ENCODE measurements at places on chromosomes 3 and 15.

DNA sequence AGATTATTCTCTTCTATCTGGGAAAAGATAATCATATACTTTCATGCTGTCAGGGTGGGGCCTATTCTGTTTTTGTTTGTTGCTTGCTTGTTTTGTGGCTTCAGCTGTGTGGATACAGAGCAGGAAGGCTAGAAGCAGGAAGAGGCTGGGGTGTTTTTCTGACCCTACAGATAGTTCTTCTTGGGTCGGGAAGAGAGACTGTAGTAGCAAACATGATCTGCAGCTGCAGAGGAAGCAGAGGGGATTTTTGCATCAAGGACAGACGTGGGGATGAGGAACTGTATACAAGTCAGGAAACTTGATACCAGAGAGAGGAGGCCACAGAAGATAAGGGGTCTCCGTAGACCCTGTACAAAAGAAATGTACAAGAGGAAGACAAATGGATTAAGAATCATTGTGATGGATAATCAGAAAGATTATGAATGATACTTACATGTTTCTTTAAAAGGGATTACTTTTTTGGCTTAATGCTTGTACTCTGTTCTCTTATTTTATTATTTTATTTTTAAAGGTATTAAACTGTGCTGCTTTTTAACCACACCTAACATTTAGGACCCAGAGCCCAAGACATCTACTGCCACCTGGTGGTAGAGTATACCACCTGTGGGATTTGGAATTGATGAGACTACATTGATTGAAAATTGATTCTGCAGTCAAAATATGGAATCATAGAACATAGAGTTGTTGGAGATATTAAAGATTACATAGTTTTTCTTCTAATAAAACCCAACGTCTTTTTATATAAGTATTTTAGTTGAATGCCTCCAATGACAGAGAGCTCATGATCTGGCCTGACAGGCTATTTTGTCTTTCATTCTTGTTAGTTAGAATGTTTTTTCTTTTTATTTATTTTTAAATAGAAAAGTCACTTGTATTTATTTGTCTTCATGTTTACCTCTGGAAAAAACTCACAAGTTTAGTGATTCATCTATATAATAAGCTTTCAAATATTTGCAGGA lies 87.3 kb upstream of the ROPN1 start:
- no peak for DNase-seq

DNA sequence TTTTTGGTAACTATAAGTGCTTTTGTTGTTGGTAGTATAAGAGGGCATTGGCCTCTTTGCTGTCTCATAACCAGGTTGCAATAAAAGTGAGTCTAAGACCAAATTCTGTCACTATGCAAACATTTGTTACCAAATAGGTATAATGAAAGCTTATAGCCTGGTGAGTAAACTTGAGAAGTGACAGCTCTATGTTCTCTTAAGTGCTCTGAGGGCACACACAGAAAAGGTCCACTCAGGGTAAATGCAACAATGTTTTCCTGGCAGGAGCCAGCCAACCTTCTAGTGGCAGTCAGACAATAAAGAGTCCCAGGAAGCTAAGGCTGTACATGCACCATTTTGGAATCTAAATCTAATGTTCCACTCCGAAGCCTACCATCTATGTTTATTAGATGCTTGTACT lies 262.1 kb upstream of the TGFBR2 start:
- no peak for DNase-seq

- DNase-seq = peak; percentile 44
Measured at GRCh38 chr3:117681619-117682018, 972.0 kb downstream of the TUSC7 start.

DNA sequence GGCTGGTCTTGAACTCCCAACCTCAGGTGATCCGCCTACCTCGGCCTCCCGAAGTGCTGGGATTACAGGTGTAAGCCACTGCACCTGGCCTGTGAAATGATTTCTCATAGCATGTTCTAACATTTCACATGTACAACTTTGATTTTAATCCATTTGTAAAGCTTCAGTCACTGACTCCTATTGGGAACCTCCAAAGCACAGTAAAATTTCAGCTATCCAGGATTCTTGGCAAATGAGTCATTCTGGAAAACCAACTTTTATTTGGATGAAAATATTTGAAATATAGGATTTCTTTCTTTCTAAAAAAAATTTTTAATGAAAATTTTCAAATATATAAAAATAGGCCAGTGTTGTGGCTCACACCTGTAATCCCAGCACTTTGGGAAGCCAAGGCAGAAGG lies 2.7 kb upstream of the LMAN1L start:
- no peak for DNase-seq

GRCh38 chr15:65902373-65902772 lies 33.1 kb downstream of the RAB11A start:
- DNase-seq = no peak

GRCh38 chr3:126956866-126957650 lies 25.9 kb upstream of the PLXNA1 start:
- no peak for DNase-seq

DNA sequence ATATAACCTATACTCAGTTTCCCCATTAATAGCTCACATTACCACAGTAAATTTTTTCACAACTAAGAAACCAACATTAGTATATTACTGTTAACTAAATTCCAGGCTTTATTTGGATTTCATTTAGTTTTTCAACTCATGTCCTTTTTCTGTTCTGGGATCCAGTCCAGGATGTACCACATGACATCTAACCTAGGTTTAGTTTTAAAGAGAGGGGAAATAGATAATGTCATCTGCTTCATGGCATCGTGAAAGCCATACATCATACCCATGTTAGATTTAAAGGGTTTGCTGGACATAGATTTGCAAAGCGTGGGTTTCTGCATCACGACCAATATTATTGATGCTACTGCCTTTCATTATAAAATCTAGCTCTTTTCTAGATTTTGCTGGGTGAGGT lies 33.2 kb upstream of the RPP14 start:
- DNase-seq = no peak

- no peak for DNase-seq
Measured at GRCh38 chr15:52180196-52180835, 10.9 kb downstream of the GNB5 start.

DNA sequence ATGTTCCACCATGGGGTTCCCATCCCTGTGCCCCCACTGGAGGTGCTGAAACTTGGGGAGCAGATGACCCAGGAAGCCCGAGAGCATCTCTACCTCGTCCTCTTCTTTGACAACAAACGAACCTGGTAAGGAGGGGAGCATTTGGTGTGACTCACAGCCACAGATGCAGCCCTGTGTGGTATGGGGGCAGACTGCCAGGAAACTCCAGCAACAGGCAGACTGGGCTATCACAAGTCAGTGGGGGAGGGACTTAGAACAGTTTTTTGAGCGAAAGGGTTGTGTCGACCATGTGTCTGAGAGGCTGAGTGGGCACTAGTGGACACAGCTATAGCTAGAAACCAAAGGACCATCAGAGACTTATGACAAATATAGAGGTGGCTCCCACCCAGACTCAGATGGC lies 3.4 kb upstream of the OGG1 start:
- peak; percentile 40 for DNase-seq

DNA sequence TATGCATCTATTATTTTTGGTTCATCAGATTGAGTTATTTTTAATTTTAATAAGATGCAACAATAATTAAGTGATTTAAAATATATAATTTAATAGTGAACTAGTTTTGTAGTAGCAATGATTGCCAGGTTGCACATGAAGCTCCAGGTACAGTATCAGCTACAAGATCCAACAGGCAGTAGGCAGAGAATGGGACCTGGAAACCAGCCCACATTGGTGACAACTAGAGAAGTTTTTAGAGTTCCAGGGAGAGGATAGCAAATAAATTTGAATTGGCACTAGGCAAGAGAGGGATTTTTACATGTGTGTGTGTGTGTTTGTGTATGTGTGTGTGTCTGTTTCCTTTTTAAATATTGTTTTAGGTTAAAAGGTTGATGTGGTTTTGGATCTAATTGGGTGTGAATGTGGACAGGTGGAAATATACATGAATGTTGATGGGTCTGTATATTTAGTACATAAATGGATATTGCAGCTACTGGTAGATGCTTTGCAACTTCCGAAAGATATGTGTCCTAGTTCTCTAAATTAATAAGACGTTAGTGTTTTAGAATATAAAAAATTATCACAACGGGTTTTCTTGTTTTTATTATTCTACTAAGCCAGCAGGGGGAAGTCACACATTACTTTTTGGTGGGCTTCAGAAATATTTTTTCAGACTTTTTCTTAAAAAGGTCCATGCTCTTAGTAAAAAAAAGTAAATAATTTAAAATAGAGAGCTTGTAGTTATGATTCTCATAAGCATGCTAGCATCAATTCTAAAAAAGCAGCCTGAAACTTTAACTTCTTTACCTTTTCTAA lies 110.1 kb upstream of the GBE1 start:
- no peak for DNase-seq

DNA sequence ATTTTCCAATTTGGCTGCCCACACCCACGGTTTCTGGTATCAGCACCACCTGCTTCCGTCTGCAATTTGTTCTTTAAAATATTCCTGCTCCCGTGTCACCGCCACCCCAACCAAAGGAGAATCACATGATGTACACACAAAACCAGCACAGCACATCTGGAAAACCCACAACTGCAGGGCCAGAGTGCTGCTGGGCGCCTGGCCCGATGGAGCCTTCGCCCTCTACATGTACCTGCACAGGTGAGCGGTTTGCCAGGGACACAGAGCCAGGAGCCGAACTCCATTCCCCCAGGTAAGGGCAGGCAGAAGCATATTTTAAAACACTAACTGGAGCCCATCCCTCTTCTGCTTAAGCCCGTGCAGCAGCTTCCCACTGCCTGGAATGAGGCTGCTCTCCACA lies 75.6 kb downstream of the ADAMTS17 start:
- no peak for DNase-seq

- no peak for DNase-seq
Measured at GRCh38 chr3:16224325-16224724, 40.4 kb downstream of the DPH3 start.

GRCh38 chr15:101156509-101157159 lies 95.2 kb downstream of the CHSY1 start:
- peak; percentile 56 for DNase-seq

DNA sequence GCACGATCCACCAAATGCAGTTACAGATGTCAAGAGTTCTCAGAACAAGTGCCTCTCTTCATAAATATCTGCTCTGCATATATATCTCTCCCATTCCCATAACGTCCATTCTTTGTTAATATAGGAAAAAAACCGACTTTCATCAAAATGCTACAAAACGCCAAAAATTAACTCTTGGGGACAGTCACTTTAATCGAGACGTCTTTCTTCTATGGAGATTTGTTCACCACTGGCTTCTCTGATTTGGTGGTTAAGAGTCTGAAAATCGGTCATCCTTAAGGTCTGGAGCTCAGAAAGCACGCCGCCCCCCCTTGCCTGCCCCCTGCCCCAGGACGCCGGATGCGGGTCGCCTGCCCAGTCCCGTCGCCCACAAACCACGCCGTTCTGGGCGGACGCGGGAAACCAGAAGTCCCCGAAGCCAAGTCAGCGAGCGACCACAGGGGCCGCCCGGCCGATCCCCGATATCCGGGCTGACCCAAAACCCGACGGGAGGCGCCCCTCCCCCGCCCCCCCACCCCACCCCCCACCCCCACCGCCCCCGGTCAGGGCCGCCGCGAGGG lies 252.7 kb downstream of the TJP1 start:
- DNase-seq = no peak

DNA sequence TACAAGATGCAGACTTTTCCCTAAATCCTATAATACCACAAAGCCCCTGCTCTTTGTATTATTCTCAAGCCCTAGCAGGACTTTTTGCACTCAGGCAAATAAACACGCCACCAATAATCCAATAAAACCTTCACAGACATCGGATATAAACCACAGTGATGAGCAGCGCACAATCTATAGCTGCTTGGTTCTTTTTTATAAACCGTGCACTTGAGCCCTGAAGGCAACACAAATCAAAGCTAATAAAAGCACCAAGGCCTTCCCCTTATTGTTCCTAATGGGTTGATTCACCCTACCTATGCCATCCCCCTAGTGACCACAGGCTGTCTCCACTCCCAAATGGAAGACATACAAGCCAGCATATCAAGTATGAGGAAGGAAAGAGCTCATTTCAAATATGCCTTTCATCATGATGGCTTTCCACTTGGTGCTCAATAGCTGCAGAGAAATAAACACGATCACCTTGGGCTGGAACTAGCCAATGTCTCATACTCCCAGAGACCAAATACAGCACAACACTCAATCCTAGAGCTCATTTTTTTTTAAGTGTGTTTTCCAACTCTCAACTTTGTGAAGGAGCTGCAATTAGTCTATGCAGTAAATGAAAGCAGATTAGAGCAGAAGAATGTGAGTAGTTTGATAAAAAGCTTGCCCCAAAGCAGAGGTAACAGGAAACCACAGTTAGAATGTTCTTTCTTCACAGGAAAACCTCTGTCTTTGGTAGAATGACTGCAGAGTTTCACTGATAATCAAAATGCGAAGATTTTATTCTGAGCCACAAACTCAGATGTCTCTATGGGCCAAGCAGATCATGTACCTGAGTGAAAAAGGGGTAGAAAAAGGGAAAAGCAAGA lies 573.9 kb downstream of the AGBL1 start:
- no peak for DNase-seq

DNA sequence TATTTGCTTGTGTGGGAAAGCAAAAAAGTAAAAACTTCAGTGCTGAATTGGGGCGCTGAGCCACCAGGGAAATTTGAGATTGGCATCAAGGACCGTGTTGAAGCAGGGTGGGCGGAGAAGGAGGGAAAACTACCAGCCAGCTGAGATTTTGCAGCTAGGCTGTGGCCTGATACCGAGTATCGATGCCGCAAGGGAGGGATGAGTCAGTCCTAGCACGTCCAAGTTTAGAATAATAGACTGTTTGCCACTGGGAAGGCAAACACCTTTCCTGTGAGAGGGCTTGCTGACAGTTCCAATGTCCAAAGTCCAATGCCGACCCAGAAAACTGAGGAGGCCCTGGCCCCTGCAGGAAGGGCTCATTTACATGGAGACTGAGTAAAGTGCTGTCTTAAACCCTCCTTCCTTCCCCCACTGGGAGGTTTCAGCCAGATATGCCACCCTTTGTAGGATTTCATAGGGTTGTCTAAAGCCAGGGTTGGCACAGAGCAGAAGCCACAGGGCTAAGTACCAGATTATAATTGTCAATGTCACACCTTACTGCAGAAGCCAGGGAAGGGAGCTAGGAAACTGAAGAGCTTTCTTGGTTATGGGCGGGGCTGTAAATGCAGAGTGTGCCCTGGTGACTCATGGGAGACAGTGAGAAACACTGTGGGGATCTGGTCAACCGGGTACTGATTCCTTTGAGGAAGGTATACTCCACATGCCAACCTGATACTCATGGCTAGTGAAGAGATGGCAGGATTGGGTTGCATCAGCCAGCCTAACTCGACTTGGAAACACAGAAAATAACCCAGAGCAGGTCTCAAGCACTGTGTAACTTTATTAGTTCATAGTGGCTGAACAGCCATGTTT lies 28.4 kb upstream of the PIK3CB start:
- no peak for DNase-seq

- DNase-seq = no peak
Measured at GRCh38 chr3:197478746-197479668, 76.8 kb downstream of the BDH1 start.

Measured in fibroblast of skin of left quadriceps (primary cell).